GM12878 (cell line): ENCODE measurements at places on chromosomes 7 and 10. TPM values are rescaled to one million over a fixed set of nuclear protein-coding genes. Genes with fewer than 3 reads are reported as not detected.

DNA sequence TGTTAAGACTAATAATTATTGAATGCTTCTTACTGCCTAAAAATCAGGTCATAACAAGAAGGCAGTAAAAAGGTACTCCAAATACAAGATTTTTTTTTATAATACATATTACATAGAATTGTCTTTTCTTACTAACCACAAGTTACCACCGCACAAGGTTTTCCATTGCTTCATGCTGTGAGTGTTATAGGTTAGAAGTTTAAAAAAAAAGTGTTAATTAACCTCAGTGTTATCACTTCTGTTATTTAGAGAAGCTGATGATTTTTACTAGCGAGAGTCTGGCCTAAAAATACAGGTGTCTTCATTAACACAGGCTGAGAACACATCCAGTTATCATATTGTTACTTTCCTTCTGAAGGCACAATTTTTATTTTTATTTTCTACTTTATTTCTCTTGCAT lies 1281.9 kb upstream of the CELF2 start:
- DNase-seq = no peak

The HNRNPA2B1 gene
- polyA plus RNA-seq = 1,301 and 1,359 TPM in 2 replicates

The ANXA11 gene
- polyA plus RNA-seq = 79.6 and 80.5 TPM in 2 replicates

The CALHM1 gene
- 0.08 and 0.20 TPM in 2 replicates for polyA plus RNA-seq

The HK1 gene
- 75.3 and 75.7 TPM in 2 replicates for polyA plus RNA-seq
